ENCODE measurements at places on chromosomes 3 and 15.

DNA sequence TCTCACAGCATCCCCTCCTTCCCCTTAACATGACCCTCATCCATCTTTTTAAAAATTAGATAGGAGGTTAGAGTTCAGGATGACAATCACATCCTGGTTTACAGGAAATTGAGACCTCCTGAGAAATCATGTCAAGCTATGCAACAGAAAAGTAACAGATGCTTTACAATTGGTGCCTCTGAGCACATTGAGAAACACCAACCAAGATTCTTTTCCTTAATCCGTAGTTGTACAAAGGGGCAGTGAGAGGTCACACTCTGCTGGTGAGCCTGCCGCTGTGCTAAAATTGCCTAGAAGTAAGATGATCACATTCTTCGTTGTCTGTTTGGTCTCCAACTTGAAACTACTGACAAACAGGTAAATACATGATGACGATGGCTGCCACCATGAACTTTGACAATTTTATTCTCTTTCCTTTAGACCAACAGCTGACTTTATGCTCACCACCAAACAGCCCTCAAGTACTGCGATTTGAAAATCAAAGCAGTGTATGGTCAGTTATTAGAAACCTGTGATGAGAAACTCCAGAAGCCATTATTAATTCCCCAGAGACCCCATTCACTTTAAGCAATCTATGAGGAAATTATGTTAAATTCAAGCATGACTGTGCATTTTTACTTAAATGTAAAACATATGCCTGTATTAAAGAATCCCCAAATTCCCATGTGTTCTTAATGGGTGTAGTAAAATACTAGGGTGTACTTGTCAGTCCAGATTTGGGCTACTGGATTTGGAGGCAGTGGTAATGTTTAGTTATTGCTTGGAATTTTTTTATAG is 210.7 kb upstream of the UBE2E1 start:
- no peak for DNase-seq

- no peak for DNase-seq
Measured at GRCh38 chr15:29622637-29623036, 199.6 kb downstream of the TJP1 start.

DNA sequence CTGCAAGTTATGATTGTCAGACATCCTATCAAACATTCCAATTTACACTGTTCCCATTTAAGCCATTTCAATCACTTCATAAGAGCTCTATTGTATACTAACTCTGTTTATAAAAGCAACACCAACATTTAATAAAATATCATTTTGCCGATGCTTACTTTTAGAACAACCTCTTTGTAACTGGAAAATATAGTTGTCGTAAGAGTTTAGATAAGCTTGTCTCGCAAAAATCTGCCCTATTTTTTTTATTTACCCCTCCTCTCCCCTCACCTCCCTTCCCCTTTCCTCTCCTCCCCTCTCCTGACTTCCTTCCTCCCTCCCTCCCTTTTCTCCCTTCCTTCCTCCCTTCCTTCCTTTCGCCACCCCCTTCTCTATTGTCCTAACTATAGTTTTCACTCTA is 105.7 kb upstream of the PEX5L start:
- no peak for DNase-seq

- DNase-seq, result peak; percentile 8
Measured at GRCh38 chr3:37032961-37033360, 39.6 kb downstream of the MLH1 start.

- DNase-seq, result no peak
Measured at GRCh38 chr3:151707216-151707615, 26.5 kb upstream of the AADACL2 start.

DNA sequence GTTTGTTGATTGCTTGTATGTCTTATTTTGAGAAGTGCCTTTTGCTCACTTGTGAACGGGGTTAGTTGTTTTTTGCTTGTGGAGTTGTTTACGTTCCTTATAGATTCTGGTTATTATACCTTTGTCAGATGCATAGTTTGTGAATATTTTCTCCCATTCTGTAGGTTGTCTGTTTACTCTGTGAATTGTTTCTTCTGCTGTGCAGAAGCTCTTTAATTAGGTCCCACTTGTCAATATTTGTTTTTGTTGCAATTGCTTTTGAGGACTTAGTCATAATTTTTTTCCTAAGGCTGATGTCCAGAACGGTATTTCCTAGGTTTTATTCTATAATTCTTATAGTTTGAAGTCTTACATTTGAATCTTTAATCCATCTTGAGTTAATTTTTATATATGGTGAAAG is 285.3 kb upstream of the GADL1 start:
- DNase-seq, result no peak

Data from upper lobe of left lung (tissue), 6 donors.